ENCODE measurements at places on chromosomes 12 and 14.
A peak's percentile ranks its signal among the peaks of the same experiment; 100 is the strongest.

- no peak for DNase-seq
These were observed 157.6 kb upstream of the PDE3A start for GRCh38 chr12:20210621-20211215.

DNA sequence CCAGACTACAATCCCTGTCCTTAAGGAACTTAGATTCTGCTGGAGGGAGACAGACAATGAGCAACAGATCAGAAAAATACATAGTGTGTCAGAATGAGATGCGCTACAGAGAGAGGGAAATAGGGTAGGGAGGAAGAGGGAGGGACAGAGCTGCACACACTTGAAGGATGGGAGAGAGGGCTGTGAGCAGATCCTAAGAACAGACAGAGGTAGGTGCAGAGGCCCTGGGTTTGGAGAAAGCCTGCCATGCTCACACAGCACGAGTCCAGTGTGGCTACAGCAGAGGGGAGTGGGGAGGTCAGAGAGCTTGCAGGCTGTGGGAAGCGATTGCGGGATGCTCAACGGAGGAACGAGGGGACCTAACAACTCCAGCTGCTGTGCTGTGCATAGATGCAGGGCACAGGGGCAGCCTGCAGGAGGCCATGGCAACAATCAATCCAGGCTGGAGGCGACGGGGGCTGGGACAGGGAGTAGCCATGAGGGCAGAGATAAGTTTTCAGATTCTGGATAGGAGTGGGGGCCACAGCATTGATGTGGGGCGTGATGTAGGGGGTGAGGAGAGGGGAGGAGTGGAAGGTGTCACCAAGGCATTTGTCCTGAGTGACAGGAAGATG lies 20.7 kb downstream of the FAIM2 start:
- DNase-seq = no peak

- no peak for DNase-seq
These were observed 14.7 kb upstream of the ASIC1 start for GRCh38 chr12:50042693-50043092.

DNA sequence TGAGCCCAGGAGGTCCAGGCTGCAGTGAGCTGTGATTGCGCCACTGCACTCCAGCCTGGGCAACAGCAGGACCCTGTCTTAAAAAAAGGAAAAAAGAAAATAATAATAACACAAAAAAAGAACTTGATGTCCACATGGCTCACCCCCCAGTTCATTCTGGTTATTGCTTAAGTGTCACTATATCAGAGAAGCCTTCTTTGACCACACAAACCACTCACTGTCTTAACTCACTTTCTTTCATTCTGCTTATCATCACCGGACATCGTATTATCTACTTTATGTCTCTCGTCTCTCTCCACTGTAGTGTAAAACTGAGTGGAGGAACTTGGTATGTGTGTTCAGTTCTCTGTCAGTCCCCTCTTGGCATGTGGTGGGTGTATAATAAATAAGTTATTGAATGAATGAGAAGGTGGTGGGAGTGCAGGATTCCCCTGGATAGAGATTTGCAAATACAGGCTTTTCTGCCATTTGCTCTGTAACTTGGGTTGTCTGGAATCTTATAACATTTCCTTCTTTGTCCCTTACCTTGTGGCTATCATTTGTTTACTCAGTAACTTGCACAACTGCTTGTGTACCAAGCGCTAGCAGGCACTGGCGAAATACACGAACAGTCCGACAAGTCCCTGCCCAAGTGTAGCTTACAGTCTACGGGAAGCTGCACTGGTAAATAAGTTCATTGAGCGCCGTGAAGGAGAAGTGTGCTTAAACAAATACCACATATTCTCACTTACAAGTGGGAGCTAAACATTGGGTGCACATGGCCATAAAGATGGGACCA lies 86.6 kb upstream of the TRAF3 start:
- no peak for DNase-seq

DNA sequence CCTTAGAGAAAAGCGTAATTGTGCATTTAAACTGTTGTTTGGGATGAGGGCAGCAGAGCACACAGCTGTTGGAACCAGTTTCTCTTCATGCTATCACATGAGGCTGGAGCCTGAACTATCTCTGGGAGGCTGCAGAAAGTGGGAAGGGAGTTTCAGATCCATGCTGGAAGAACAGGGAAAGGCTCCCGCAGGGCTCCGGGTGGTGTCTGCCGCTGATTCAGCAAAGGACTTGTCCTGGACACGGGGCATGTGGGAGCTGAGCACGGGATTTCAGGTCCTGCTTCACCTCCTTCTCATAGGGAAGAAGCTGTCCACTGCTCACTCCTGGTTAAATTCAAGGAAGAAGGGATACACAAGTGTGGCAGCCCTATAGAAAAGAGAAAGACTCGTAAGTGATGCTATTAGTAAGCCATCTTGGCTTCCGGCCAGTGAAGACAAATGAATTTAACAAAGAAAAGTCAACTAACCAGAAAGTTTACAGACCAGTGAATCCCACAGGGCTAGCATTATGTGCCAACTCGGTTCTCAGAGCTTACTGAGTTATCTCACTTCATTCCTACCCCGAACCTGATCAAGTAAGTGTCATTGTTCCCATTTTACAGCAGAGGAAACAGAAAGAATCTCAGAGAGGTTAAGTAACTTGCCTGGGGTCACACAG lies 6.7 kb upstream of the FZD10 start:
- DNase-seq = no peak

DNA sequence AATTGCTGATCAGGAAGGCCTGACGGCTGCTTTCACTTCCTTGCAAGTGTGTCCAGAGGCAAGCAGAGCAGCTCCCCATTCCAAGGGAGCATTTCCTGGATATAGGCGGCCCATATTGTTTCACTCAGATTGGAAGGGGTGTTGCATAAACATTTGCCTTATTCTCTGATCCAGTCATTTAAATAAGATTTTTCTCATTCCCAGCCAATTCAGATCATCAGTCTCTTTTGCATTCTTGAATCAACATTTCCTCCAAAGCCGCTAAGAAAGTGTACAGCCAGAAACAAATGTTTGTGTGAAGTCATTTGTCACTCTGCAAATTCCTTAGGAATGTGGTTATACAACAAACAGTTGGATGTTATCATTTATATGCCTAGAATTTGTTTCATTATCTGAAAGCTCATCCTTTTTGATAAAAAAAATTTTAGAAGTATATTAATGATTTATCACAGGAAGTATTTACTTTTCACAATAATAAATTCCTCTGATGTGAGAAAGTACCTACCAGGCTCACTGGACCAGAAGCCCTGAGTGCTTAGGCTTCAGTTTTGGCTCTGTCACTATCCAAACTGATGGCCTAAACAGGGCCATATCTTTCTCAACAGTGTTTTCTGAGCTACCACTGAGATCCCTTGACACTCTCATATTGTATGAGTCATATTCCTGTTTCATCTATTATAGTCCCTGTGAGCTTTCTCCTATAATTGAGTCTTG lies 379.6 kb downstream of the CCDC91 start:
- no peak for DNase-seq

DNA sequence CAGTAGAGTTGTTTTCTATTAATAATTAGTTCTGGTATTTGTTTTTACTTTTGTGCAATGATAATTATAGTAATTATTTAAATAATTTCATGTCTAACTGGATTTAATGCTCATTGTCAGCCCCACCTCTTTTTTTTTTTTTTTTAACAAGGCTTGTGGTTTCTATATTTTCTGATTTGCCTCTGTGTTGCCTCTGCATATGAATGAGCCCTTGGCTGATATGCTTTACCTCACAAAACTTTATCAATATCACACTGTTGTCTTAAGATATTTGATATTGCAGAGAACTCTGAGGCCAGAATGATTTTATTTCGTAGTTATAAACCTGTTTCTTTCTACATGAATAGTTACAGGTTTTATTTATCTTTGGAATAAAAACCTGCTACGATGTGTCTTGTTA lies 116.2 kb upstream of the ATP2B1 start:
- no peak for DNase-seq

DNA sequence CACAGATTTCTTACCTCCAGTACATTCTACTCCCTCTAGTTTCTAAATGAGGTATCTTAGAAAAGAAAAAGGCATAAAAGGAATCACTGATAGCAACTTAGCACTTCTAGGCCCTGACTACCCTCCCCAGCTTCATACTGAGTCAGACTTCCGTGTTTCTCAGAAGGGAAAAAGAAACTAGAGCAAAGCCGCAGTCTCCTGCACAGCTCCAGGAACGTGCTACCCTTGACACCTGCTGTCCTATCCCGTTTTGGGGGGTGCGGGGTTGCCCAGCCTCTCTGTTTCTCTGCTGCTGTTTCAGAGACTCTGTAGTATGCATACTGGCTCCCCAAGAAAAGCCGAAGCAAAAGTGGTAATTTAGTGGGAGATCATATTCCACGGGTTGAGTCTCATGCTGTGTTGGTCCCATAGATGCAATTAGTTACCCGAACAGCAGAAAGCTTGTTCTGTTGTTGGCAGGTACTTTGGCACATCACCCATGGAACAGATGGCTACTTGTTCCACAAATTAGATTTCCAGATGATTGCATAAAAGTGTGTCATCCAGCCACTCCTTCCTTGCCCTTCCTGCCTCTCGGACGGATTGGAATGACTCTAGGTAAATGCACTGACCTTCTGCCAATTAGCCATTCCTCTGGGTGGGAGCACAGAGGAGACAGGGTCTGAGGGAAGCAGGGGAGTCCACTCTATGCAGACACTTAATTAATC lies 438.1 kb downstream of the FUT8 start:
- no peak for DNase-seq

- DNase-seq = no peak
These were observed 67.5 kb downstream of the DNAH10 start for GRCh38 chr12:123829561-123829960.

GRCh38 chr14:68468437-68469207 lies 324.2 kb downstream of the ZFP36L1 start:
- DNase-seq = no peak

DNA sequence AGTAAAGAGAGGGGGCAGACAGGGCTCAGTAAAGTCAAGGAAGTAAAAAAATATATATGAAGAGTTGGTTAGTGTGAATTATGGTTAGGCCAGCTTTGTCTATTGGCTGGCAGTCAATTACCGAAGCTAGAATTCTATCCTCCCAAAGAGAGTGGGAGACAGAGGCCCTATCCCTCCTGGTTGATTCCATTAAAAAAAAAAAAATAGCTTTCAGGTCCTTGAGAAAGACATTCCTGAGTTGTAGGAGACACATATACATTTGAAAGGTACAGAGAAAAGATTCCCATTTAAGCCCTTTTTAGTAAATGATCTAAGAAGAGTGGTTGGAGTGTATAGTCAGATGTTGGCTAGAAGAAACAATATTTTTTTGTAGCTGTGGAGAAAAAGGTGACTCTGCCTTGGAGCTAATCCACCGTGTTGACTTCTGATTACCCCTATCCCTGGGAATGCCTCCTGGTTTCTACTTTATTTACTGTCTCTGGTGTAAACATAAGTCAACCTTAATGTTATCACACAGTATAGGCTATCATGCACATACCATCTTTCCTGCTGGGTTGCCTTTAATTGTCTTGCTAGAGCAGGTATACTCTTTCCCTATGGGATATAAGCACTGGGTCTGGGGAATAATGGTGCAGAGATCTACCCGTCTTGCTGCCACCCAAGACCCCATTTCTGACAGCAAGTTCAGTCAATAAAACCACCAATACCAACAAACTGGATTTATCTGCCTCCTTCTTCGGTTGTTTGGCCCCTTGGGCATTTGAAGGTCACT lies 859.9 kb upstream of the ATXN7L3B start:
- no peak for DNase-seq

DNA sequence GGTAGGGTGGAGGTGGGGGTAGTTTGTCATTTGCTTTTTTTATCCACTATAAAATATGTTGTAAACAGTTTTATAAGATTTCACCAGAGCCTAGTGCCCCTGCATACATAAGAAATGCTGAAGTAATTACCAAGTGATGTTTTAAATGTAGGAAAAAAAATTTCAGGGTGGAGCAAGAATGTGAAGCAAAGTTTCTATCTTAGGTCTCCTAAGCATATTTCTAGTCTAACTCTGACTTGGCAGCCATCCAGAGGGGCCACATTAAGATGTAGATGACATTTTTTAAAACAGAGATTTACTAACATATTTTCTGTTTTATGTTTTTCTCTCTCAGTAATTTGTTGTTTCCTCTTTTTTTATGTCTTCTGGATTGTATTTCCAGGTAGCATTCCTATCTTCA lies 15.8 kb upstream of the KRAS start:
- DNase-seq = no peak

- DNase-seq = no peak
These were observed 64.2 kb upstream of the DICER1 start for GRCh38 chr14:95221531-95221930.

DNA sequence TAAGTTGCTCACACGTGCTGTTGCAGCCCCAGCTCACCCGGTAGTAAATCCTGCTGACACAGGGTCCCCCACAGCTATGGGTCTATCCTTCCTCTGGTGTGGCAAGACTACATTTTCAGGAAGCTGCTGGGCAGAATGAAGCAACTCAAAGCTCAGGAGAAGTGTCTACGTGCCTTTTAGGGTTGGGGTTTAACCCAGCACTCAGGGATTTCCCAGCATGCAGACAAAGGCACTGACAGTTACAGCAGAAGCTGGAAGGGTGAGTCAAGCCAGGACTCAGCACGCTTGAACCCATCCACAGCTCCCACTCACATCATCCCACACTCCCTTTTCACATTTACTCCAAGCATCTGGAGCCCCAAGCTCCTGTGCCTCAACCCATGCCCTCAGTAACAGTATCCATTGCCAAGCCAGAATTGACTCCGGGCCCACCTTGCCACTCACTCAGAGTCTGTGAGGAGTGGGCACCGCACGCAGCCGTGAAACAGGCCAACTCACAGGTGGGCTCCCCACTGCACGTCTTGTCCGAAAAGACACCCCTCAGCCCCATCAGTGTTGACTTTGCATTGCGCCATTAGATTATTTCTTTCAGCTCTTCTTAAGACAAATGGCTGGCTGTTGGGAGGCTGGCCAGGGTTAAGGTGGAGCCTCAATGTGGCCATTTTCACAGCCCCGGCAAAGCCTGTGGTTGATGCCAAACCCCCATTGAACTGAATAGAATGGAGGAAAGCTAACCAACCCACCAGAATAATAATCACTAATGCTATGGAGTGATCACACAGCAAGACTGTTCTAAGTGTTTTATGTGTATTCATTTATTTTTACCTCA lies 59.6 kb downstream of the ZFP36L1 start:
- DNase-seq = peak; percentile 32

DNA sequence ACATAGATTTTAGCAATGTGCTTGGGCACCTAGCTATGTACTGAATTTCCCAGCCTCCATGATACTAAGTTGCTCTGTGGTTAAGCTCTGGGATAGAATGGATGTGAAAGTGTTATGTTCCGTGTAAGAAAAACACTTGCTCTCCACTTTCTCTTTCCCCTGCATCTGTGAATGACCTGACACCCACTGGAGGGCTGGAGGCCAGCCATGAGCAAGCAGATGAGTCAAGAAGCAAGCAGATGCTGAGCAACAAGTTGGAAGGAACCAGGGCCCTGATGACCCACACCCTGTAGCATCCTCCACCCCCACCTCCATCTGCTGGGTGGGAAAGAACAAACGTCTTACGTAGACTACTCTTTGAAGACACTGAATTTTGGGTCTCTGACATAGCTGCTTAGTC lies 56.6 kb downstream of the EID3 start:
- DNase-seq = no peak

DNA sequence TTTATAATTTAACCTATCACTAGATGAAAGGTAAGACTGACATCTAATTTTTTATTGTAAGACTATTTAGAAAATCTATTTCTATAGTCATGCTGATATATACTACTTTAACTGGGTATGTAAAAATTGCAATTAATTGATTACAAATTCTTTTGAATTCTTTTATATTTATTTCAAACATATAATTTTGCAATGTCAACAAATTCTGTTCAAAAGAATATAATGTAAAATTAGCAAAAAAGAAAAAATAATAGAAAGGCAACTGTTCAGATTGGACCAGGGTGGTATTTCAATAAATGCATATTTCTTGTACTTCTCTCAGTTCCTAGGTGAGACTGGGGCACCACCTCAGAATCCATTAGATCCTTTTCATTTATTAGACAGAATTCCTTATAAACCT lies 1053.5 kb upstream of the FBXO33 start:
- no peak for DNase-seq
